ENCODE measurements at places on chromosomes 3 and 15.

GRCh38 chr15:70142322-70143191, 44.8 kb upstream of the TLE3 start:
- DNase-seq = peak; percentile 56

DNA sequence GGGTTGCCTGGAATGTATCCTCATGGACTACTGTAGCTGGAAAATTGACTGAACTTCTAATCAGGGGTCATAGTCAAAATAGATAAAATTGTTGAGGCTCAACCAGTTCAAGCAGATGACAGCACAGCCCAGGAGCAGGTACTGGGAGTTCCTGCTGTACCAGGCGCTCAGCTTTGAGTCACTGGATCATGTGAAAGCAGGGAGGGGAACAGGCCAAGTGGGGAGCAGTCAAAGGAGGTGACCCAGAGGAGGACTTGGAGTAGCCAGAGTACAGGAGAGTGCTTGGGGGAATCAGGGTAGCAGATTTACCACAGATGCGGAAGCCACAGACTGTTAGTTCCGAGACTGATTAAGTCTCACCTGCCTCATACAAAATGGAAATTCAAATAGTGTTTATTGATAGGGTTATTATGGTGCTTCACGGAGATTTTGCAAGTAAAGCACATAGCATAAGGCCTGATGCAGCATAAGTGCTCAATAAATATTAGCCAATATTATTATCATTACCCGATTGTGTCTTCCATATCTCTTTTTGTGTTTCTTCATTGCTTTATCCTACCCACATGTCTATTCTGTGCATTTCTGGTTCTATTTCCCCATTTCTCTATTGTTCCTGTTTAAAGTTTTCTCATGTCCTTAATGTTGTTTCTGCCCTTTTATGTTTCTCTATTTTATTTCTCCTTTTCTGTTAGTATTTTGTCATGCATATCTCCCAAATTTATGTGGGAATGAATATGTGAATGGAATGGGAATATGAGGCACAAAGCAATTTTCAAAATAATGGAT, 369.2 kb upstream of the MCTP2 start:
- no peak for DNase-seq

GRCh38 chr15:96947296-96948229, 617.1 kb downstream of the NR2F2 start:
- DNase-seq = peak; percentile 79

DNA sequence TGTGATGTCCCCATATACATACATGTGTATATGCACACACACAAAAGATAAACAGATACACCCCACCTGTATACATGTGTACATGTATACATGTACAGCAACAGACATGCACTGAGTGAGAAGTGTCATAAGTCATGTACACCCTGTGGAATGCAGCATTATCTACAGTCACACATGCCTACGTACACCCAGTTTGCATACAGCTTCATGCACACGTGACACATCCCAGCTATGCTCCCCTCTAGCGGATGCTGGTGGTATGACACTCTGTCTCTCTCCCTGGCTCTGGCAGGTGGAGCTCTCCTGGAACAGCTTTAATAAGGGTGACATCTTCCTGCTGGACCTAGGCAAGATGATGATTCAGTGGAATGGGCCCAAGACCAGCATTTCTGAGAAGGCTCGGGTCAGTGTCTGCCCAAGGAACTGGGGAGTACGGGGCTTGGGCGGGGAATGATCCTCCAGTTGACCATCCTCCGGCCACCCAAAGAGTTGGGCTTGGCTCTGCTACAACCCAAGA, 6.3 kb downstream of the VILL start:
- peak; percentile 57 for DNase-seq

GRCh38 chr3:108092501-108092900, 1.7 kb upstream of the CD47 start:
- DNase-seq = no peak

DNA sequence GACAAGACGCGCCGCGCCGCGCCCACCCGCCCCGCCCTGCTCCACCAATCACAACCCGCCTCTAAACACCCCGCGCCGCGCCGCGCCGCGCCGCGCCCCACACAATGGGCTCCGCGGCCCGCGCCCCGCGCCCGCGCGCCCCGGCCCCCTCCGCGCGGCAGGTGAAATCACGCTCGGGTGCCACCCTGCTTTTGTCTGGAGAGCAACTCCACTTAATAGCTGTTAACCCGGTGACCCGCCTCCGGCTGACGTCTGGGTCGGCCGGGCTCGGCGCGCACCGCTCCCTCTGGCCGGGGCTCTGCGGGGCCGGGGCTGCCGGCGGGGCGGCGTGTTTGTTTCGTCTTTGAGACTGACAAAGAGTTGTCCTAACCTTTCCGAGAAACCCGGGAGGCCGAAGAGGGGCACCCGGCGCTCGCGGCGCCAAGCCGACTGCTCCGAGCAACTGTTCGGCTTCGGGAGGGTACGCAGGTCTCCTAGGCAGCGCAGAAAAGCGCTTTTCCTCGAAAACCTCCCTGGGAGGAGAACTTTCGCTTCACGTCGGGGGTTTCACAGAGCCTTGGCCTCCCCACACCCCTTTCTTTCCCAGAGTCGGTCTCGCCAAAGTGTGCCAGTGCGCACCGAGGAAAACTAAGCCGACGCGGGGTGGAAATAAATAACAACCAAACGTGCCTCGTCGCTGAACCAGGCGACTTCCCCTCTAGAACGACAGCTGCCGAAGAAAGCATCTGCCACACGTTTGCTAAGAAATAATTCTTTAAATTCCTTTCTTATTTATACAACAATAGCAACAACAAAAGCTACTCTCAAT, 518.4 kb downstream of the FOXP1 start:
- peak; percentile 89 for DNase-seq

DNA sequence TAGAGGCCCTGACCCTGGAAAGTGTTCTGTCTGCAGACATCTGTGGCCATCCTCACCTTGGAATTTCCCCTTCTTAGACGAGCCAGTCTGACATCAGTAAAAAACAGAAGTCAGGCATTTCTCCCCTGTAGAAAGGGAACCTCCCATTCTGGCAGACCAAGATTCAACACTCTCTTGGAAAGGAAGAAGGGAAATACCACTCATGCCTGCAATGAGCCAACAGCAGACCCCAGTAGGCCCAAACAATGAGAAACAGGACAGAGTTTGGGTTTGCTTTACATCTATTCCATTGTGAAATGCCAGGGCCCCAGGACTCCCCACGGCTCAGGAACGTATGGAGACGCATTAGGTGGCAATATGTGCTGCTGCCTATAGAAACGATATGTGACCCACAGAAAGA, 264.0 kb upstream of the NSMCE3 start:
- DNase-seq = no peak

DNA sequence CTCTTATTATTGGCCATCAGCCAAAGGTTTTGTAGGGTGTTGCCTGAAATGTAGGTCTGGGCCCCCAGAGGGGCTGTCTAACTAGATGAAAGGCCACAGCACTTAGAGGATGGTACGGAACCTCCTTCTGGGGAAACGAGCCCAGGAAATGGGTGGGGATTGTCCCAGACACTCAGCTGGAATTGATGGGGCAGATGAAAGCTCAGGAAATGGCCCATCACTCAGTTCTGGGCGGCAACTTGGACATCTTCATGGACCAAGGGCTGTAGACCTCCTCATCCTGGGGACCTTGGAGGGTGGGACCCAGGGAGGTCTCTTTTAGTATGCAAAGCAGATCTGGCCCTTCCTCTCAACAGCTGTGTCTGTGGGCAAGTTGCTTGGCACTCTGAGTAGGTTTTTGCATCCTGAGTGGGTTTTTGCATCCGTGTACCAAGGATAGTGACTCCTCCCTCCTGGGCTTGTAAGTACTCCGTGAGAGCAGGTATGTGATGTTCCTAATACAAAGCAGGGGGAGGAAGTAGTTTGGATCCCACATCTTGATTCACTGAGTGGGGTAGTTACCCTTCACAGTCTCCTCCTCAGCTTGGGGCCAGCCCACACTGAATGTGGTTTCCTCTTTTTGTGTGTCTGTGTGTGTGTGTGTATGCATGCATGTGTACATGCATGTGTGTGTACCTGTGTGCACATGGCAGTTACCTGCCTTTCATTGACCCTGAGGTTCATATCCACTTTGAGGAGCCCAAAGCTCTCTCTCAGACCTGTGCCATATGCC, 292.0 kb downstream of the RPLP1 start:
- DNase-seq = no peak
